ENCODE measurements at places on chromosomes 5 and 9.

DNA sequence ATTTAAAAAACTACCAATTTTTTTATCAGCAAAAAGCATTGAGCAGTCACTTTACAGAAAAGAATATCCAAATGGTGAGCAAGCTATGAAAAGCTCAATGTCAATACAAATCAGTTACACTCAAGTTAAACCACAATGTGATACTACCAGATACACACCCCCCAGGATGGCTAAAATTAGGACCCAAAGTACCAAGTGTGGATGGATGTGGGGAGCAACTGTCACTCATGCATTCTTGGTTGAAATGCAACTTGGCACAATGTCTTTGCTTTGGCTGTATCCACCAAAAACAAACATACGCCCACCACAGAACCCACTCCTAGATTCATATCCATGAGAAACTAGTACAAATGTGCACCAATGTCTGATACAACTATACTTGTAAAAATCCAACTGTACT, 120.0 kb upstream of the IRX1 start:
- no peak for DNase-seq

DNA sequence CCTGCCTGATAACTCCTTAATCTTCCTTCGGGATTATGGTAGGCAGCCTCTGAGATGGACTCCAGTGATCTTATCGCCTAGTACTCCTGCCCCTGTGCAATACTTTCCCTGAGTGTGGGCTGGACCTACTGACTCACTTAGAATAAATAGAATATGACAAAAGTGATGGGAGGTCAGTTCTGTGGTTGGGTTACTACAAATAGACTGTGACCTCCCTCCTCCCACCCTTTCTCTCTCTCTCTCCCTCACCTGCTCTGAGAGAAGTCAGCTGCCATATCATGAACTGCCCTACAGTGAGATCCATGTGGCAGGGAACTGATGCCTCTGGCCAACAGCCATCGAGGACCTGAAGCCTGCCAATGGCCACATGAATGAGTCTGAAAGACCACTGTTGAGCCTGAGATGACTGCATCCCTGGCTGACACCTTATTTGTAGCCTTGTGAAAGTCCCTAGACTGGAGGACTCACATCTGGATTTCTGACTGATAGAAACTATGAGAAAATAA, 31.7 kb downstream of the NRG2 start:
- DNase-seq = no peak

- DNase-seq = no peak
These were observed 64.8 kb downstream of the ZCCHC7 start for GRCh38 chr9:37184905-37185867.

GRCh38 chr9:93108291-93109041, 12.4 kb downstream of the CARD19 start:
- DNase-seq = peak; percentile 35

- no peak for DNase-seq
These were observed 173.7 kb downstream of the MELK start for GRCh38 chr9:36746415-36746814.

- DNase-seq = no peak
These were observed 41.5 kb upstream of the MAP1B start for GRCh38 chr5:72065751-72066255.

- DNase-seq = no peak
These were observed 610.4 kb upstream of the NUDT12 start for GRCh38 chr5:104172976-104173375.

GRCh38 chr5:132775476-132775961, 1.5 kb downstream of the SEPTIN8 start:
- DNase-seq = no peak

GRCh38 chr9:16425562-16426231, 444.8 kb downstream of the BNC2 start:
- DNase-seq = no peak

GRCh38 chr5:143679777-143680176, 132.2 kb upstream of the HMHB1 start:
- DNase-seq = no peak

DNA sequence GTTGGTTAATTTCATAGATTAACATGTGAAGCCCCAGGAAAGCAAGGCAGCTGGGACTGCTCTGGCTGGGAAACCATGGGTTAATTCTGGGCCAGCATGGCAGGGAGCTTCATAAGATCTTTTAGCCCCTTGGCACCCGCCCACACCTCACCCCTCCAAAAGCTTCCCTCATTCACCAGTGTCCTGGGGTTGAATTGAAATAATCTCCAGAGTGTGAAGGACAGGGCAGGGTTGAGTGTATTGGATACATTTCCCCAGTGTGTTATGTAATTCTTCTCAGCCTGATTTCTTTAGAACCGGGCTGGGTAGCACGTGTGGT, 19.4 kb downstream of the WNT8A start:
- DNase-seq = no peak

GRCh38 chr9:110252509-110253139, 3.7 kb downstream of the TXN start:
- no peak for DNase-seq

- DNase-seq = peak; percentile 24
These were observed at the start of gene TMEM215 for GRCh38 chr9:32783168-32783891. Gene TMEM215 (plus strand): TSS chr9:32783540. CDS start chr9:32784184, 644 bp downstream.

GRCh38 chr9:104330841-104331240, 173.2 kb upstream of the OR13F1 start:
- no peak for DNase-seq

- no peak for DNase-seq
These were observed 59.3 kb downstream of the AHRR start for GRCh38 chr5:380701-381309.

Measured in activated naive CD8-positive, alpha-beta T cell treated with anti-CD3 and anti-CD28 coated beads, Interleukin-2, amount 10 ng/mL, durations not matched to agents 7 days and 5 days (primary cell).